Activated CD4-positive, alpha-beta T cell treated with anti-CD3 and anti-CD28 coated beads, Interleukin-2, amount 50 U/mL, for 1 hour (primary cell): ENCODE measurements at places on chromosomes 2 and 18.

DNA sequence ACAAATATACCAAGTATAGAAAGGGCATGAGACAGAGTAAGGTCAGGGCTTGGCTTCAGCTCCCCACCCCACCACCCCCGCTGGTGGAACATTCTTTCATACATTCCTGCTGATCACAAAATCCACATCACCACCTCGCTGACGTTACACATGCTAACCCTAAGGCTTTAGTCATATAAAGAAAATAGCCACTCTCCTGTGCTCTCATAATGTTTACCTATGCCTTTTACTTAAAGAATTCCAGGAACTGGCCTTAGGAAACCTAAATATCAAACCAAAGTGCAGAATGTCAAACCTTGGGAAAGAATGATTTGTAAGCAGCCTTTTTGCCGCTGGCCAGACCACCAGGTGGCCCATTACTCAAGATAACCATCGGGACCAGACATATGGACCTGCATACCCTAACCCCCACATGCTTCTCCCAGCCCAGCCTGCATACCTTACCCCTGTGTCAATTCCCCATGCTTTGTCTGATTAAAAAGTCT lies 136.3 kb upstream of the SLC39A10 start:
- DNase-seq = no peak

DNA sequence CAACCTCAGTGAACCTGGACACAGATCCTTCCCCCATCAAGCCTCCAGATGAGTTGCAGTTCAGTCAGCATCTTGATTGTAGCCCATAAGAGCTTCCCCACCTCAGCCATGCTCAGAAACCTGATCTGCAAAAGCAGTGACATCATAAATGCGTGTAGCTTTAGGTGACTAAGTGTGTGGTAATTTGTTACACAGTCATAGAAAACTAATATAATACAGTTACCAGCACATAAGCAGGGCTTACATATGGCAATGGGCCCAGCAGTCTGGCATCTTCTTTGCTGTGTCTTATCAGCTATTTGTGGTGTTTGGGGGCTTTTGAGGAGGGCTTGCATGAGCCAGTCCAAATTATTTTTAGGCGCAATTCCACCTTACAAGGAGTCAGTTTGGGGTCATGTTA lies 807.0 kb downstream of the SLC4A3 start:
- DNase-seq = no peak

GRCh38 chr2:37829616-37830395 lies 95.3 kb upstream of the RMDN2 start:
- no peak for DNase-seq

- no peak for DNase-seq
These were observed 22.8 kb downstream of the SGPP2 start for GRCh38 chr2:222447131-222447530.

DNA sequence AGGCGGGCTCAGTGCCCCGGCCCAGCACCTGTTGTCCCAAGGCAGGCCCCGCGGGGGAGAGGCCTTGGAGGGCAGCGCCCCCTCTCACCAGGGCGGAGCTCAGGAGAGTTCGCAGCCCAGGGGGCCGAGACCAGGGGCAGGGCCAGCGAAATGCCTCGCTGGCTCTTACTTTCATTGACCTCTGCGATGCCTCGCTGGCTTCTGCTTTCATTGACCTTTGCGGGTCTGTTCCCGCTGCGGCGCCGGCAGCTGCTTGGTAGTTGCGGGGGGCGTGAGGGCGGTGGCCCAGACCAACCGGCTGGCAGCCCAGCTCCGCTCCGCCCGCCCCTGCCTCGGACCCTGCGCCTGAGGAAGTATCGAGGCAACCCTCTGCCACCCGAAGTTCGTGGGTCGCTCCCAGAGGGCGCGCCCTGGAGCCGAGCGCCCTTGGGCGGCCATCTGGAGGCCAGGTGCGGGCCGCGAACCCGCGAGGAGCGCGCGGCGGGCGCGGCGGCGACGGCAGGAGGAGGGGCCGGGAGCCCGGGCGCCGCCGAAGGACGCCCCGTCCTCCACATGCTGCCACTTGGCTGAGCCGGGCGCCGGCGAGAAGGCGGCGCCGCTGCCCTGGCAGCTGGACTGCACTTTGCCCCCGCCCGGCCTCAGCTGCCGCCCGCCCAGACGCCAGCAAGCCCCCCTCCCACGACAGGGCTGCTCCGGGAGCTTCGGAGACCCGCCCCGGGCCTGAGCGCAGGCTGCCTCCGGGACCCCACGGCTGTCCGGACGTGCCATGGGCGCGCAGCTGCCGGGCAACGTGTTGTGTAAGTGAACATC lies 118.0 kb upstream of the MSTN start:
- no peak for DNase-seq

DNA sequence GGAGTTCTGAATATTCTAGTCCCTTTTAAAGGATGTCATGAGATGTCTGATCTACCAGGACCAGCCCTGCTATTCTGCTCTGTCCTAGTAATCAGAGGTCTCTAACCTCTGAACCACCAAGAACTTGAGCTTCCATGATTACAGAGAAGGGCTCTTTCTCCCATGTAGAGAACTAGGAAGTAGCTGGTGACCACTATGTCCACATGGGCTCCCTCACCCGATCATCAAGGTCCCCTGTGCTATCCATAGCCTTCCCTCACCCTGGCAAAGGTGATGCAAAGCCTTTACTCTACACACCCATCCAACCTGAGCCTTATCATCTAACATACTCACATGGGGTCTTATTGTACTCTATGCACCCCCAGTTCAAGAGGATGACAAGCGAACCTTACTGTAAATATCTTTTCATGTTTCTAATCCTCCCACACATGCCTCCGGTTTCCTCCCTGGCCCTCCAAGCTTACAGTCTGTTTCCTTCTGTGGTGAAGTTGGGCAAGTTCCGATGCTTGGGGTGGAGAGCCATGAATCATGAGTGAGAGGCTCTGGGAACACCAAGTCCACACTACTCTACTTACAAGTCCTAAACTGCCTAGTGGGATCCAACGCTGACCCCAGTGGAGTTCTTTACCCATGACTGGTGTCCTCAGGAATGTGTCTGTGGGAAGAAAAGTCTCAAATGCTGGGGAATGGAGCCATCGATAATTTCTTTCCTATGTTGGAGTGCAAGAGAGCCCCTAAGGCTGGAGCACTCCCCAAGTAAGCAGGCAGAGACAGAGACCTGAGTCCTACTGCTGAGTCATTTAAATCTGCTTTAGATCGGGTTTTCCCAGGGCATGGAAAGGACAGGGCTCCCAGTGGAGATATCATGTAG lies 73.3 kb upstream of the KLF7 start:
- no peak for DNase-seq

DNA sequence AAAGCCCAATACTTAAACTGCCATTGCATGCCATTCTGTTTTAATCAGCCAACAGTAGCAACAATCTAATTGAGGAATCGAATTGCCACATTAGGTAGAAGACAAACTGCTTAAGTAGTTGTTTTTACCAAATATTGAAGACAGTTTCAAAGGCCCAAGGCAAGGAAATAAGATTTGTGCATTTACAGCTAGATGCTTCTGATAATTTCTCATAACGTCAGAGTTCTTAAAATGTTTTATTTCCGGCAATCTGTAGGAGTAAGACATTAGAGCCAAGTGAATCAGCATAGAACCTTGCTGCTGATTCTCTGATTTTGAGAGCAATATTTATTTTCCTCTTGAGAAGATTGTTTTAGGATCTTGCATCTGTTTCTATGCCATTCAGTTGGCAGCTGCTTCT lies 174.3 kb downstream of the RBM43 start:
- DNase-seq = no peak

GRCh38 chr18:26386002-26386401 lies 159.8 kb downstream of the TAF4B start:
- no peak for DNase-seq

GRCh38 chr2:240467149-240467642 lies 31.7 kb downstream of the GPC1 start:
- DNase-seq = peak; percentile 0

DNA sequence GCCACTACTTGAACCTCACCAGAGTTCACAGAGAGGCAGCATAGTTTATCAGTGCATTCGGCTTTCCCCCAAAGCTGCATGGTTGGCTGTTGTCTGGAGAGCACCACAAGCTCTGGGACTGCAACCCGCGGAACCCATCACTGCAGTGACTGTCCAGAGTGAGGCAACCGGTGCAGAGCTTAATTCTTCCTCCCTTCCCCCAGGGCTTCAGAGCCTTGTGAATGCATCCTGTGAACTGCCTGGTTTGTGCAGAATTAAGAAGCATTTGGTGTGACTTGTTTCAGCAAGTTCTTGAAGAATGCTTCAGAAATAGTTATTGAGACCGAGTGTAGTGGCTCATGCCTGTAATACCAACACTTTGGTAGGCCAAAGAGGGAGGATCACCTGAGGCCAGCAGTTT lies 99.2 kb upstream of the FOSL2 start:
- no peak for DNase-seq

DNA sequence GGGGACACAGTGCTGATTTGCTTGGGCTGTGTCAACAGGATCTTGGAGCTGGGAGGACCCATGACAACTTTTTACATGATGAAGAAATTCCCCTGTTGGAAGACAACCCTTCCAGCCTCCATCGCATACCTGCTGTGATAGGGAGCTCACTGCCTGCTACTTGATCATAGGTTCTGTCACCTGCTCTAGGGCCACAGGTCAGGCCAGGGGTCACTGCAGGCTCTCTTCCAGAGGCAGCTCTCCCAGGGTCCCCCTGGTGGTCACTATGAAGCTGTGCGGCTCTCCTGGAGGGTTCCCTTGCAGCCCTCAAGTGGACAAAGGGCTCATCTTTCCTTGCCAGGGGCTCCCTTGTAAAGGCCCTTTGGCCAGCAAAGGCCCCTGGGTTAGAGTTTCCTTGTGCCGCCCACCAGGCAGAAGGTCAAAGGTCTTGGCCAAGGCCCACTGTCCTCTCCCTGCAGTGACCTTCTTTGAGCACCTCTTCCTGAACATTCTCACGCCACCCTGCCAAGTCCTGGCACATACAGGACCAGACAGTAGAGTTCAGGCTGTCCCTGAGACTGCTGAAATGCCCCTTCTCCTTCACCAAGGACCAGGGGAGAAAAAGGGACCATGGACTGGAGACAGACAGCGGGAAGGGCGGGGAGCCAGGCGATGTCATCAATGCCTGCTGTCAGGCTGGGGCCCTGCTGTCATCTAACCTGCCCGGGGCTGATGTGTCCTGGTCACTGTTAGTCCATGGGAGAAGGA lies 345.1 kb downstream of the DYSF start:
- DNase-seq = no peak

GRCh38 chr2:120733238-120733932 lies 2.3 kb upstream of the GLI2 start:
- DNase-seq = no peak

DNA sequence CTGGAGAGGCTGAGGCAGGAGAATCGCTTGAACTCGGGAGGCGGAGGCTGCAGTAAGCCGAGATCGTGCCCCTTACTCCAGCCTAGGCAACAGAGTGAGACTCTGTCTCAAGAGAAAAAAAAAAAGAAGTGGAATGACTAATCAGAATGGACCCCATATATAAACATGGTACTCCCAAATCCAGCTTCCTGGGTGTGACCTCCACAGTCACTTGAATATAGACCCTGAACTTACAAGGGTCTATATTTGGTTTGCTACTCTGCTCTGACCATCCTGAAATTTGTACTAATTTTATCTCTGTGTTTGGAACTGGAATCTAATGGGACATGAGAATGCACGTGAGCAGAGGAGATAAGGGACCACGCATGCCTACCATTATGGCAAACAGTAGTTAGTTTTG lies 275.0 kb downstream of the TNS1 start:
- no peak for DNase-seq

DNA sequence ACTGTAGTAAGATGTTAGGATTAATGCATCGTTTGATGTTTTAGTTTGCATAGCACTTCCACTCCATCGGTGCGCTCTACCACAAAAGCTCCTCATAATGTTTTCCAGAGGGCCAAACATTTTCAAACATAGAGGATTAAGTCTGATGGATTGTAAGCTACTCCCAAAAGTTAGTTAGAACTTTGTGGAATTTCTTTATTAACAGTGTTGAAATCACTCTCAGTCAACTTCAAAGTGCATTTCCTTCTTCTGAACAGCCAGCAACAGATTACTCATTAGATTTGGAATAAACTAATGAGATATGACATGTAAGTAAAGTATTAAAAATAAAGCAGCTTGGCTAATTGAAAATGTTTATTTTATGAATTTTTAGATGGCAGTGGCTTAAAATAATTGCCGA lies 30.1 kb upstream of the CTAGE1 start:
- DNase-seq = no peak

DNA sequence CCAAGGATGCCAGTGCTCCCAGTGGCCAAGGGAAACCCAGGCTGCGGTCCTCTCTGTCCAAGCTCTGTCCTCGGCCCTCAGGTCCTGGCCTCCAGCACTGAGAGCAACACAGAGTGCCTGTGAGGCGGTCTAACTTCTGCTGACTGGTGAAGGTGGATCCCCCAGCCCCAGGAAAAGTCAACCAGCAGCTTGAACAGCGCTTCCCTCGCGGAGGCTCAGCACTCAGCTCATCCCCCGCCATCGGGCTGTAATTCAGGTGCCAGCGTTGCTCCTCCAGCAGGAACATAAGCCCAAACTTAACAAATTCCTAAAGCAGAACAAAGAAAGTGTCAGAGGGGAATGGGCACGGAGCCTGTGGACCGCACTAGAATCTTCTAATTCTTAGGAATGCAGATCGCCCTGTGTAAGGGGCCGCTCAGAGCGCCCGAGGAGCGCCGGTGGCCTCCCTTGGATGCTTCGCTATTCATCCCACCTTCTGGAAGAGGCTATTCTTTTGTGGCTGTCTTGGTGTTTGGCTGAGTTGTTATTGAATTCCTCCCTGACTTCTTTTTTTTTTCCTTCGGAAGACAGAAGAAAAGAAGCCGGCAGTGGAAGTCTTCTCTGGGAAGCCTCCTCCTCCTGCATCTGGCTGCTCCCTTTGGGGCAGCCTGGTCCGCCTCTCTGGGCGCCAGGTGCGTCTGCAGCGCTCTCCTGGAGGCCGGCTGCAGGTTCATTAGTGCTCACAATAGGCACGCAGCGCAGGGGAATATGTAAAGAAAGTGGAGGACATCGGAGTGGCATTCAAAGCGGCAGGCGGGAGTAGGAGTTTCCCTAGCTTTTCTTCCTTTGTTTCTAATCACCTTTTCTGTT lies 905.6 kb downstream of the TSN start:
- DNase-seq = no peak

- DNase-seq = no peak
These were observed 11.4 kb upstream of the CNDP1 start for GRCh38 chr18:74522635-74523548.

DNA sequence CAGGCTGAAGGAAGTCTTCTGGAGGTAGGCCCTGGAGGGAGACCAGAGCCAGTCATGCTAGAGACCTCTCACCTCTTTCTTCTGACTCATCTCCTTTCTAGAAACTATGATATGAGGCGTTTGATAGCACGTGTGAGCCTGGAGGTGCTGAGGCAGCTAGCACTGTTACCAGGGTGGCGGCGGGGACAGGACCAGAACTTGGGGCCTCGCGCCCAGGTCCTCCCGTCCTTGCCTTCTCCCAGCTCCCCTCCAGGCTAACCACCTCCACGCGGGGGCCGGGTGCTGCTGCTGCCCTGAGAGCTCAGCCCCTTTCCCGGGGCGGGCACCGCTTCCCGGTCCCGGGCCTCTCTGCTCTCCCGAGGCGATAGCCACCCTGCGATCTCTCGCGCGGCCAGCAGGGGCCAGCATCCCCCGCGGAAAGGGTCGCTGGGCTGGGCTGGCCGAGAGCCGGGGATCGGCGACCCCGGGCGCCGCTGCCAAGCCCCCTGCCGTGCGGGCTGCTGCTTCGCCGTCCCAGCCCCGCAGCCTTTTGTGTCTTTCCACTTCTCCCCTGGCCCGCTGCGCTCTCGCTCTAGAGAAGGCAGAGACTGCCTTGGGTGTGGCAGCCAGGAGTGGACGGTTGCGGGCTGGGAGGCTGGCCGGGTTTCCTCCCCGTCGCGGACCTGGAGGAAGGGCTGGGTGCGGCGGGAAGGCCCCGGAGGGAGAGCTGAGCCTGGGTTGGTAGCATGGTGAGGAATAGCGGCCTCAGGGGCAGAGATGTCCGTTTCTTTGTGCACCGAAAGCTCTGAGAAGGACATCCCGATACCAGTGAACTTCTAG lies 49.1 kb downstream of the TMEM17 start:
- peak; percentile 63 for DNase-seq
